ENCODE measurements at places on chromosomes 6 and 20.

GRCh38 chr20:62445553-62446340 is 18.4 kb upstream of the RBBP8NL start:
- no peak for DNase-seq

GRCh38 chr20:43444107-43444506 is 13.6 kb upstream of the SRSF6 start:
- DNase-seq = no peak

GRCh38 chr6:148472171-148473105 is 129.8 kb downstream of the SASH1 start:
- no peak for DNase-seq

DNA sequence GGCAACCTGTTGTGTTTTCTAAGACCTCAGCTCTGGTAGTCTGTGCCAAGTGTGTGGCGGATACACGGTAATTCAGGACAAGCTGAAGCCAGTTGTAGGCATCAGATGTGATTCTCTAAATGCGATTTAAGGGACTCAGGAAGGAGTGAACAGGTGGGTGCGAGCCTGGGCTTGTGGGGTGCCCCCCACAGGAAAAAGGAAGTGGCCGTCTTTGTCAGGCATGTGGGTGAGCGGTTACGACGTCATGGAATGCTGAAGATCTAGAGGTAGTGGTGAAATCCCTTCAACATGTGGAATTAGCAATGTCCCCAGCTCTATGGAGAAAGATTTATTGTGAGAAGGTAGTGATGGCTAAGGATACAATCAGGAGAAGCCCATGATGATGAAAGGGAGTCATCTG is 95.1 kb upstream of the EXOC2 start:
- DNase-seq = peak; percentile 59

GRCh38 chr20:21004386-21005076 is 101.6 kb downstream of the LINC00237 start:
- no peak for DNase-seq

DNA sequence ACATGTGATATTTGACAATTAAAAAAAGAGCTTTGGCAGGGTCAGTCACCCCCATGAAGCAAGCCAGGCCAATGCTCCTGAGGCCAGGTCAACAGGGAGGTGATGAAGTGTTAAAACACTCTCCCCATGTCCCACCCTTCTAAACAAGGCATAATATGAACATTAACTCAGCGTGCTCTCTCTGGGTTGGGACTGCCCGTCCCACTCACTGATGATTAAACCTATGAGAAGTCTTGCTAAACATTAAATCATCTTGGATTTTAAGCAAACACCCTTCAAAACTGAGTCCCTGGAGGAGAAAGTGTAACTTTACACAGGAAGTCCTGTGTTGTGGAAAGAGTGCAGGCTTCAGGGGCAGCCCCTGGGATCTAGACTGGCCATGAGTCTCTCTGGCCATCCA is 558.5 kb downstream of the CD83 start:
- no peak for DNase-seq

GRCh38 chr6:154792761-154793160 is 59.5 kb downstream of the SCAF8 start:
- no peak for DNase-seq

All from activated naive CD8-positive, alpha-beta T cell treated with anti-CD3 and anti-CD28 coated beads for 36 hours (primary cell).